ENCODE measurements at places on chromosomes 6 and 20.

GRCh38 chr6:107600936-107601335 is 111.0 kb downstream of the SOBP start:
- no peak for DNase-seq

DNA sequence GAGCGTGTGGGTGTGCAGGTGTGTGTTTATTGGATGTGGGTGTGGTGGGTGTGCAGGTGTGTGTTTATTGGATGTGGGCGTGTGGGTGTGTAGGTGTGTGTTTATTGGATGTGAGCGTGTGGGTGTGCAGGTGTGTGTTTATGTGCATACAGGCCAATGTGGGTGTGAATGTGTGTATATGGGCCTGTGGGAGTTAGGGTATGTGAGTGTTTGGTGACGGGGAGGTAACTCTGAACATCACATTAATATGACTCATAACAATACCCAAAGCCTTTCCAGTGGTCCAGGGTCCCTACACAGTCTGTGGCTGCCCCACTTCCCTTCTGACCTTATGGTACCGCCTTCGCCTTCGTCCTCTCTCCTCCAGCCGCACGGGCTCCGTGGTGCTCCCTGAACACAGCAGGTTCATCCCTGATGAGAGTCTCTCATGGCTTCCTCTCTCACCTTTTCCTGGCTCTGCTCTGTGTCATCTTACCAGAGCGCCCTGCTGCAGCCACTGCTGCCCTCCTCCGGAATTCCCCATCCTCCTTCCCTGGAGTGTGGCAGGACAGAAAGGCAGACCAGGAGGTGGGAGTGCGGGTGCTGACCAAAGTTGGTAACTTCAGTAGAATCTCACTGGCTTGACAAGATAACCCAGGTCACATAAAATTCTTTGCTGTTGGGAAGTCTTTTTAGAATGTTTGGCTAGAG is 80.0 kb downstream of the SLC2A10 start:
- no peak for DNase-seq

DNA sequence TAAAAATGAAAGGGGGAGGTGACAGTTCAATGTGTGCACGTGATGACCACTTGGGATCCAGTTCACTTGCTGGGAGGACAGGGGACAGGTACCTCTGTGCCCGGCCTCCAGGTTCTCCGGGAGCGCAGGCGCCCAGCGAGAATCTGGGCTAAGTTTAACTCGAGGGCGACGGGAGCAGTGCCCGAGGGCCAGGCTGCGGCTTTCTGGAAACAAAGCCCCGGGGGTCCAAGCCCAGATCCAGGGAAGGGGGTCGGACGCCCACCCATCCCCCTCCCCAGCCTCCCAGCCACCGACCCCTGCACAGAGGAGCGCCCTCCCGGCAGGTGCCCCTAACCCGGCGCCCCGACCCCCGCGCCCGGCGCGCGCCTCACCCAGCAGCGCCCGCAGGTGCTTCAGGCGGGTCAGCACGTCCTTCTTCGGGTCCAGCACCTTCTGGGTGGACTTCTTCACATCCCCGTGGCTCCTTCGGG is 405 bp downstream of the RALGAPA2 start:
- DNase-seq = peak; percentile 0

DNA sequence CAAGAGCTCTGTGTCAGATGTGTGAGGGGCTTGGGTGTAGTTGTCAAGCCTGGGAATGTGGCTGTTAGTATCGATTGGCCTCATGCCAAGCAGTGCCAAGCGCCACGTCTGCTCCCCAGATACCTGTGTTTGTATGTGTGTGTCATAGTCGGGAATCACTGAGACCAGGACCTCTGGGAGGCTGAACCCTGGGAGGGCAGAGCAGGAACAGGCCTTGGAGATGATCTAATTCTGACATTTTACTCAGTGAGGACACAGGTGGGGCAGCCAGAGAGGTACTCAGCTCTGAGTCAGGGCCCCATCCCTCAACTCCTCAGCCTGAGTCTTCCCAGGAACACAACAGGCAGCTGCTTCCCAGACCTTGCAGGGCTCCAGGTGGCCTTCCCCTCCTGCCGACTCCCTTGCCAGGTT is 51.2 kb upstream of the FANCE start:
- DNase-seq = no peak

DNA sequence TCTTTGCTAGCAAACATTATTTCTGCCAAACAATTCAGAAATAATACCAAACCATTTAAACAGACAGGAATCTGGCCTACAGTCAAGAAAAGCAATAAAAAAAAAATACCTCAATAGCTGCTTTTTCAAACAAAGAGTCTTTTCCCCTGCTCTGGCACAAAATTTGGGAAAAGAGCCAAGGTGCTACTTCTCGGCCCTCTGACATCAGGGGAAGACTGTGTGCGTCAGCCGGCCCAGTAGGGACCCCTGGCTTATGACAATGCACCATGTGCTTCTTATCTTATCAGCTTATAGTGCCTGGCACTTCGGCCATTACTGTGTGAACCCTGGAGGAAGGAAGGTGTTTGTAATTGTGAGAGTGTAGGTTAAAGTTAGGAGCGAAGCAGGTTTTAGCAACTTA is 89.4 kb downstream of the PDE10A start:
- no peak for DNase-seq

- no peak for DNase-seq
Measured at GRCh38 chr6:92810913-92811312, 608.4 kb downstream of the EPHA7 start.

DNA sequence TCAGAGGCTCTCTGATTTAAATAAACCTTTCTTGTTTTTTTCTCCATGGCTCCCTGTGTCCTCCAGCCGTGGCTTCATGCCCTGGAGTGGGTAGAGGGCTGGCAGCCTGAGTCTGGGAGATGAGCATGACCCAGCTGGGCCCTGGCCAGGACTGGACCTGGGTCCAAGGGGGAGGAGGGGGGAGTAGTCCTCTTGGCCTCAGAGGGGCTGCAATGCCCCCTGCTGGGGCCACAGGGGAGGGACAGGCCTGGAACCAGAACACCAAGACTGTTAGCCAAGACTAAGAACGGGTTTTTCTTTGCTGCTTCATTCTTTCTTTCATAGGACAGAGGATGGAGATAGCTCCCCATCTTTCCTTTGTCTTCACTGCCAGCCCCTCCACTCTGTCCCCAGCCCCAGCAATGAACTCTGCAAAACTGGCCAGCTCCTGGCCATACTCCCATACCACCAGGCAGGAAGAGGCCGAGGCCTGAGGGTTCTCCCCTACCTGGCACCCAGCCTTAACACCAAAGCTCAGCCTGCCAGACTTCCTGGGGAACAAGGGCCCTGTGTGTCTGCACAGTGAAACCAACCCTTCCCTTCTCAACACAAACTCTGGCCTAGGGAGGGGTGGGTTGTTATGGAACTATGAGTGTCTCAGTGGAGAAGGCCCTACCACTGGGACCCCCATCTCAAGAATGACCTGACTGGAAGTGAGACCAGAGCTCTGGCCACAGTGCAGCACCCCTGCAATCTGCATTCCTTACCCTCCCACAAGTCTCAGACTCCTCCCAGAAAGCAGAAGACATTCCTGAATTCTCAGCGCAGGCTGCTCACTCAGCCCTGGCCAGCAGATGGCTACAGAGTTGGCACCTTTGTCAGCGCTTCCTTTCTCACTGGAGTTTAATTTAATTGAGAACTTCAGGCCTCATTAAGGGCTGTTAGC is 11.0 kb downstream of the SLC29A1 start:
- no peak for DNase-seq

- no peak for DNase-seq
Measured at GRCh38 chr6:146957181-146958093, 246.8 kb upstream of the STXBP5 start.

GRCh38 chr6:20386218-20386617 is 15.5 kb upstream of the E2F3 start:
- DNase-seq = no peak

DNA sequence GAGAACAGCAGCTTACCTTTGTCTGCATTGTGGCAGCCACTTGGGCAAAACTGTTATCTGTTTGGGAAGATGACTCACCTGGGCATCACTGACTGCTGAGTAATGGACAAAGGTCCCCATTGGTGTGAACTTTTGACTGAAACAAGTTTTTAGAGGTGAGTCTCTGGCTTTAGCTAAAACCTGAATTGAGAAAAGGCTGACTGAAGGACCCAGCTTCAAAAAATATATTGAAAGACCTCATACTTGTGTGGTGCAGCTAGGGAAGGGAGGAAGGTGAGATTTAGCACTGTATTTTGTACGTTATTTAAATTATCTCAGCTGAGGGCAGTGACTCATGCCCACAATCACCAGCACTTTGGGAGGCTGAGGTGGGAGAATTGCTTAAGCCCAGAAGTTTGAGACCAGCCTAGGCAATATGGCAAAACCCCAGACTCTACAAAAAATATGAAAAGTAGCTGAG is 4.5 kb upstream of the CITED2 start:
- no peak for DNase-seq

GRCh38 chr6:17972978-17973622 is 14.3 kb downstream of the KIF13A start:
- no peak for DNase-seq

DNA sequence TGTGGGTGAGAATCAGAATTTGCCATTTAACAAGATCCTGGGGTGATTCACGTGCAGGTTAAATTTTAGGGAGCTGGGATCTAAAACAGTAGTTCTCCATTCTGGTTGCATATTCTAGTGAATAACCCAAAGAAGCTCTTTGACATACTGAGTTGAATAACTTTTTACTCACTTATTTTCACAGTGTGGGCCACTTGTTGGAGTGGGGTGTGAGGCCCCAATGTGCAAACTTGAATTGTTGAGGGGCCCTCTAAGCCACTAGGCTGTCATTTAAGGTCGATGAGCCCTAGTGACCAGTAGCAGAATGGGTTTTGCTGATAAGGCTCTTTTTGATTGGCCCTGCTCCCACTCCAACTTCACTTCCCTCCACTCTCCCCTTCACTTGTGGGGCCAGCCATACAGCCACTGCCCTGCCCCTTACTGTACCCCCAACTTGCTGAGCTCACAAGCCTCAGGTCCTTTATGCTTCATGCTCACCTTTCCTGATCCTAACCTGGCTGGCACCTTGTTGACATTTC is 33.6 kb upstream of the RIPOR2 start:
- no peak for DNase-seq

- DNase-seq = no peak
Measured at GRCh38 chr6:135540207-135540840, 42.8 kb upstream of the AHI1 start.

- no peak for DNase-seq
Measured at GRCh38 chr6:107820338-107821261, 3.5 kb downstream of the SCML4 start.

- no peak for DNase-seq
Measured at GRCh38 chr6:127436578-127437110, 22.5 kb downstream of the KIAA0408 start.

- DNase-seq = peak; percentile 71
Measured at GRCh38 chr6:157873735-157874344, 50.8 kb downstream of the SNX9 start.

Data from T follicular helper cell (primary cell).